ENCODE measurements at places on chromosomes 12 and 14.
A peak's percentile ranks its signal among the peaks of the same experiment; 100 is the strongest.

DNA sequence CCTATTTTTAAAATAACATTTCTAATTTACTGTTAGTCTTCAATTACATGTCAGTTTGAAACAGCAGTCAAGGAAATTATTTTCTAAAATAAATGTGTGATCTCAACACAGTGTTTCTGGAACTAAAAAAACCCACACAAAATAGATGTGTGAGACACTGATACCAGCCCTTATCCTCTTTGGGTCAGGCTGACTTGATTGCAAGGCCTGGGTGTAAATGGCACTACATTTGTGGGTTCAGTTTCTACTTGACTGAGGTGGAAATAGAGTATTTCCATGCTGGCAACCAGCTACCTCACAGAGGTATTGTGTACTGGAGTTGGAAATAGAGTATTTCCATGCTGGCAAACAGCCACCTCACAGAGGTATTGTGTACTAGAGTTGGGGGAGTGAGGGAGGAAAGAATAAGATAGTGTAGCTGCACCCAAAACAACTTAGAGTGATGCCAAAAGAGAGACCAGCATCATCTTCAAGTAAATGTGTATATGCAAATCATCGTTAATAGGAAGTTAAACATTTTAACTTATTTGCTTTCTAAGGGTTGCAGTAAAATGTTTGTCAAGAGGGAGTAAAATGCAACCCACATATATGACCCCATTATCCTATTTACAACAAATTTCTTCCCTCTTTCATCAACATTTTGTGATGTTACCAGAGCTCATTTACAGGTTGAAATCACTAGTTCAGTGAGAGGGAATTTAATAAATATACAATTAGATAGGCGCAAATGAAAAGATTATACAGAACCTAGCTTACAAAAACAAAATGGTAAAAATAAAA lies 10.7 kb upstream of the LYZ start:
- no peak for DNase-seq

DNA sequence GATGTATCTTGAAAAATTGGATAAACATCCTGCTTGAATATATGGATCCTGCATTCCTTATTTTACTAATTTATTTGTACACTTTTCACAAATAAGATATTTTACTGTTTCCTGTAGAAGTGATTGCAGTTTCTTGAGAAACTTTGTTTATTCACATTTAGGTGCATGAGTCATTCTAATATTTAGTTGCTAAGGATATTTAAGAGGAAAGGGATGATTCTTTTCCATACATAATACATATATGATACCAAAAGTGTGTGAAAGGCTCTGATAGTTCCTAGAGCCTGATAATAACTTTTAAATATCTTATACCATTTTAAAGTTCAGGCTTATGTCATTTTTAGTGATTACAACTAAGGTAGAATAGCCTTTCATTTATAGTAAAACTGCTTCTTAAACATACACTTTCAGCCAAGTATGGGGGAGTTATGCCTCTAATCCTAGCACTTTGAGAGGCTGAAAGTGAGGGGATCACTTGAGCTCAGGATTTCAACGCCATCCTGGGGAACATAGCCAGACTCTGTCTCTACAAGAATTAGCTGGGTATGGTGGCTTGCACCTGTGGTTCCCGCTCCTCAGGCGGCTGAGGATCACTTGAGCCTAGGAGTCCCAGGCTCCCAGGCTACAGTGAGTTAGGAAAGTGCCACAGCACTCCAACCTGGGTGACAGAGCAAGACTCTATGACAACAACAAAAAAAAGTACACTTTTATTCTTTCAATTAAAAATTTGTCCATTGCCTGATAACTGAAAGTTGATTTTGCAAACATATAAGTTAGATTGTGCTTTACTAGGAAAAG lies 262.6 kb upstream of the LRIG3 start:
- no peak for DNase-seq

DNA sequence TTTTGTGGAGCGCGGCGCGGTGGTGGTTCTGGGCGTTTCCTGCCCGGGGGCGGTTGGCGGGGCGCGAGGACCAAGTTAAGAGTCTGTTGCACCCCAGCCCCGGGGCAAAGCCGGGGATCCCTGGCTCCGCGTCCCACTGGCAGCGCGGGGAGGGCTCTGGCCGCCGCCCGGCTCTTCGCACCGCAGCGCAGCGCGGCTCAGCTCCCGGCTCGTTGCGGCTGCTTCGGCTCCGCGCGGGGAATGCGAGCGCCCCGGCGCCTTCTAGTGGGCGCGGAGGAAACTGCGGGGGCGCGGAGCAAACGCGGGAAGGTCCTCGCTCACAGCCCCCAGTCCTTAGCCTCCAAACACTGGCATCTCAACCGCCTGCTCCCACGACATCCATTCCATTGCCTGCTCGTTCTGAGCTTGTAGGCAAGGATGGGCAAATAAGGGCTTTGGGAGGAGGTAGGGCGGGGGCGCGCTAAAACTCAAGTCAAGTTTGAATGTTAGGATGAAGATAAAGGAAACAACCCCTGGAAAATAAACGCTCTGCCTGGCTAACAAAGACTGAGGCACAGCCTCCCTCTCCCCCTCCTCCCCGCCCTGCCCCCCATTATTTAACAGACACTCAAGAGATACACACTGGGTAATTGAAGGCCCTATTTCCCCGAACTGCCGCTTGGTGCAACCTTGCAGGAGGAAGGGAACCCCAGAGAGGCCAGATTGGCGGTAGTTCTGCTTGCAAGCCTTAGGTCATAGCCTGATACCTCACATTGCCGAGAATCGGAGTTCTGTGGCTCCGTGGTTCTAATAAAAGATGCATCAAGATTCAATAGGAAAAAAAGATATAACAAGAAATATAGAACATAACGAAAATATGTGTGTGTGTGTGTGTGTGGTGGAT lies at the start of gene B4GALNT1:
Gene B4GALNT1 (minus strand): TSS at position 244 of the 883 bp plus-strand sequence. CDS start 1,069 bp downstream, outside the sequence.
- peak; percentile 58 for DNase-seq

DNA sequence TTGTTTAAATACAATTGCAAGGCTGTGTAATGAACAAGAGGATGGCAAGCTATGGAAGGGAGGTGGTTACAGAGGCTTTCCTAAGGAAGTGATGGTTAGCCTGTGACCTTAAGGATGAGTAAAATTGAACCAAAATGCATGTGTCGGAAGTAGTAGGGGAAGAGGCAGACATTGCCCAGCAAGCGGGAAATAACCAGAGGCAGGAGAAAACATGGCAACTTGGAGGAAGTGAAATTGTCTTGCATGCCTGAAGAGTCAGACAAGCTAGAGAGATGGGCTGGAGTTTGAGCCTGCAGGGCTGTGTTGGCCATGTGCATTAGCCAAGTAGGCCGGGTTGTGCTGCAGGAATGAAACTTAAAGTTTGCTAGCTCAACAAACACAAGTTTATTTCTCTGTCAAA lies 96.2 kb downstream of the BTG1 start:
- no peak for DNase-seq

- DNase-seq = peak; percentile 60
These were observed 15.8 kb downstream of the WNT5B start for GRCh38 chr12:1644534-1645438.

- no peak for DNase-seq
These were observed 33.5 kb downstream of the RHOJ start for GRCh38 chr14:63237791-63238190.
